Hematopoietic multipotent progenitor cell (in vitro differentiated cells): ENCODE measurements at places on chromosomes 13 and 19.
A peak's percentile ranks its signal among the peaks of the same experiment; 100 is the strongest.

DNA sequence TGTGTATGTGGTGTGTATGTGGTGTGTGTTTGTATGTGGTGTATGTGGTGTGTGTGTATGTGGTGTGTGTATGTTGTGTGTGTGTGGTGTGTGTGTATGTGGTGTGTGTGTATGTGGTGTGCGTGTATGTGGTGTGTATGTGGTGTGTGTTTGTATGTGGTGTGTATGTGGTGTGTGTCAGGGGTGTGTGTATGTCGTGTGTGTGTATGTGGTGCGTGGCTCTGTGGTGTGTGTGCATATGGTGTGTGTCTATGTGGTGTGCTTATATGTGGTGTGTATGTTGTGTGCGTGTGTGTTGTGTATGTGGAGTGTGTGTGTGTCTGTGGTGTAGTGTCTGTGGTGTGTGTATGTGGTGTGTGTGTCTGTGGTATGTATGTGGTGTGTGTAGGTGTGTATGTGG is 62.5 kb upstream of the MEDAG start:
- no peak for DNase-seq

- DNase-seq, result no peak
Measured at GRCh38 chr19:10747271-10747670, 29.4 kb downstream of the DNM2 start.

- no peak for DNase-seq
Measured at GRCh38 chr13:73364736-73365135, 305.9 kb downstream of the KLF5 start.

DNA sequence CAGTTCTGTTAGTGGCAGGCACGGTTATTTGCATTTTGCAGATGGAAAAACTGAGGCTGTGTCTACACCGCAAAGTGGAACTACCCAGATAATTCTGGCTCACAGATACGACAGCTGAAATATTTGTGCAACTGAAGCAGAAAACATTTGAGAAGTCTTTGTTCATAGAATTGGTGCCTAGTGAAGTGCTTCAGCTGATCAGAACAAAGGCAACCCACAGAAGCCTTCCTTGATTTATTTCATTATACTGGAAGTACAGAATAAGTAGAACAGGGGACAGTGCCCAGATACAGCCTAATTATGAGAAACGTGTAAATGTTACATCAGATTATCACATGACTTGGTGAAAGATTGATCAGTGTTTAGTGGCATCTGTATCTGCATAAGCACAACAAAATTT is 73.4 kb upstream of the RAP2A start:
- no peak for DNase-seq

DNA sequence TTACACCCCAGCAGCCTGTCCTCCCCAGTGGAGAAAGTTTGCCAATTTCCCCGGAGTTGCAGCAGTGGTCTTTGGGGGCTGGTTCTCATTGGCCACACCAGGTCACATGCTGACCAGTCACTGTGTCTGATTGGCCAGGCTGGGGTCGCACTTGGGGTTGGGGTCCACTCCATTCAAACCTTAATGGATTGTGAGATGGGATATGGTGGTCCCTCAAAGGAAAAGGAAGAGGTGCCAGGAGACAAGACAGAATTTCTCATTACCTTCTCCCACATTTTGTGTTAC is 3.4 kb downstream of the PPM1N start:
- DNase-seq, result no peak

GRCh38 chr19:32257326-32258073 is 87.9 kb upstream of the ZNF507 start:
- no peak for DNase-seq

DNA sequence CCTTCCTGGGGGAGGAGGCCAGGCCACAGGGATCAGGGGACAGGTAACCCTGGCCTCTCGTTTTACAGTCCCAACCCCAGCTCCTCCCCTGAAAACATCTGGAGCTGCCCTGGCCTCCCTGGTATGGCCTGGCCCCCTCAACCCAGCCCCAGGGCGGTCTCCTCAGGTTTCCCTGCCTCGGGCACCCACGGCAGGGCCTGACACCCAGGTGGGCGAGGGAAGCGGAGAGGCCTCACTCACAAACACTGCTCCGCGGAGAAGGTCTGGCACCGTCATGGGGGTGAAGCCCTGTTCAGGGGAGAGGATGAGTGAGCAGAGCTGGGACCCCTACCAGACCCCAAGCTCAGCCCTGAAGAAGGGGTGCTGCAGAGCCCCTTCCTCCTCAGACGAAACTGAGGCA is 6.5 kb upstream of the CCER2 start:
- no peak for DNase-seq

DNA sequence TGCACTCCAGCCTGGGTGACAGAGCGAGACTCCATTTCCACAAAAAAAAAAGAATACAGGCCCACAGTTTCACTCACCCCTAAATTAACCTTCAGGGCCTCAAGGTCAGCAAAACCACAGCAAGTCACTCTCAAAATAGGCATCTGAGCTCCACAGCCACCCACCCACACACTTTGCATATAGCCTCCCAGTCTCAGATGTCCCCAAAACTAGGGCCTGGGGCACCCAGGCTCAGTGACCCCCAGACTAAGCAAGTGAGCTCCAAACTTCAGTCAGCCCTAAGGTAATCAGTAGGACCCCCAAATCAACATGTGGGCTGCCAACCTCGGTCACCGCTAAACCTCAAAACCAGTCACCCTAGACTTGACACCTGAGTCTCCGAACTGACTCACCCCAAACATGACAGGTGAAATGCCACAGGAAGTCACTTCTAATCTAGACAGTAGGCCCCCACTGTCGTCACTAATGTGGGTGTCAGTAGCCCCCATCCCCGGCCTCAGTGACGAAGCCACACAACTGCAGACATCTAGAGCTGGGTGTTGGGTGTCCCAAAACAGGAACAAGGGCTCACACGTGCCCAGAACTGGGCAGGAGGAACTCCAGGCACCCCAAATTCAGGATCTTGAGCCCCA is 13.9 kb downstream of the RABAC1 start:
- peak; percentile 63 for DNase-seq
